Glutamatergic neuron (in vitro differentiated cells): ENCODE measurements at places on chromosomes 7 and 10.

DNA sequence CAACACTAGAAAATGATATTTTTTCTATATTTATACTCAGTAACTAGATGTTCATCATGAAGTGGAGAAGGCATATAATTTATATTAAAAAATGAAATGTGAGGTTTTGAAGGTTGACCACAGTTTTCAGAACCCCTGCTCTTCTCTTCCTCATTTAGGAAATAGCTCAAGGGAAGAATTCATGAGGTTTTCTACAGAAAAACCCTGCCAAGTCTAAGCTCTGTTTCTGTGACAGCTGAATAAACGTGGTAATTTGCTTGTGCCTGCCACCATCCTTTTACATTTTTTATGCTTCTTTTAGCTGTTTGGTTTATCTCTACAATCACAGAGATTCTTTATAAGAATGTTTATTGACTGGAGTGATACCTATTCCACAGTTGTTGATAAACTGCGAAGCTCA lies 630.3 kb upstream of the POT1 start:
- no peak for DNase-seq

DNA sequence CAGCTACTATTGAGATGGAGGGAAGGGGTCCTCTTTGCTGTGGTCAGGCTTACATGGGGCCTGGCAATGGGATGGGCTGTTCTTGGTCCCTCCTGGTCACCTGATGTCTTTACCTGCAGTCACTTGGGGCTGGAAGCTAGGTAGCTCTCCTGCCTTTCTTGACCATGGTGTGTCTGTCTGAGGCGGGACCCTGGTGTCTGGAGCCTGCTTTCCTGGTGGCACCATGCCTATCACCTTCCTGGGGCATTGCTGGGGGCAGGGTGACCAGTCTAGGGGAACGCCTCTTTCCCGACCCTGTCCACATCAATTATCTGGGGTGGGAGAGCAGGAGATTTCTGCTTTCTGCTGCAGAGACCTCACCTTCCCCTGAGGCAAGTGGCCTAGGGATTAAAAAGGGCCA lies 55.6 kb downstream of the ARHGAP22 start:
- no peak for DNase-seq

DNA sequence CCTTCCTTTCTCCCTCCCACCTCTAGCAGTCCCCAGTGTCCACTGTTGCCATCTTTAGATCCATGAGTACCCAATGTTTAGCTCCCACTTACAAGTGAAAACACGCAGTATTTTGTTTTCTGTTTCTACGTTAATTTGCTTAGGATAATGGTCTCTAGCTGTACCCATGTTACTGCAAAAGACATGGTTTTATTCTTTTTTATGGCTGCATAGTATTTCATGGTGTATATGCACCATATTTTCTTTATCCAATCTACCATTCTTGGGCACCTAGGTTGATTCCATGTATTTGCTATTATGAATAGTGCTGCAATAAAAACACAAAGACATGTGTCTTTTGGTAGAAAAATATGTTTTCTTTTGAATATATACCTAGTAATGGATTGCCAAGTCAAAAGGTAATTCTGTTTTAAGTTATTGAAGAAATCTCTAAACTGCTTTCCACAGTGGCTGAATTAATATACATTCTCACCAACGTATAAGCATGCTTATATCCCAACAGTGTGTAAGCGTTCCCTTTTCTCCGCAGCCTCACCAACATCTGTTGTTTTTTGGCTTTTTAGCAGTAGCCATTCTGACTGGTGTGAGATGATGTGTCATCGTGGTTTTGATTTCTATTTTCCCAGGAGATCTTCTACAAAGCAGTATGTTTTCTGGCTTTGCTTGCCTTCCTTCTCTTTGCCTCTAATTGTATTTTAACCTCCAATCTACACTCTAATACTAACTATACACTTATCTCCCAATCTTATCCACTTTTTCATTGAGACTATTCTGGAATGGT lies 179.5 kb upstream of the PHF14 start:
- DNase-seq, result no peak

DNA sequence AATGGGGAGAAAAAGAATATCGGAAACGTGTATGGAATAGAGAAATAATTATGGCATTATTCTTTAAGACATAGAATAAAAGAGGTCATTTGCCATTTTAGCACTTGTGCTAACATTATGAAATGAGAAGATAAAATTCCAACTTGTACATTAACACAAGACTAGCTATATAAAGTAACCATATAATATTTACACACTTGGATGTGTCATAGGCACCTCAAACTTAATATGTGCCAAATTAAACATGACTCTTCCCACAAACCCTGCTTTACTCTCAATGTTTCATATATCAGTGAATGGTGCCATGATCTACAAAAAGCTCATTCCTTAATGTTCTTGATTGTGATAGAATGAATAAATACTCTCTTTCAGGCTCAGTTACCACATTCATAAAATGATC lies 4.1 kb upstream of the MINDY3 start:
- no peak for DNase-seq

- no peak for DNase-seq
Measured at GRCh38 chr10:131775833-131776232, 125.0 kb upstream of the PPP2R2D start.

DNA sequence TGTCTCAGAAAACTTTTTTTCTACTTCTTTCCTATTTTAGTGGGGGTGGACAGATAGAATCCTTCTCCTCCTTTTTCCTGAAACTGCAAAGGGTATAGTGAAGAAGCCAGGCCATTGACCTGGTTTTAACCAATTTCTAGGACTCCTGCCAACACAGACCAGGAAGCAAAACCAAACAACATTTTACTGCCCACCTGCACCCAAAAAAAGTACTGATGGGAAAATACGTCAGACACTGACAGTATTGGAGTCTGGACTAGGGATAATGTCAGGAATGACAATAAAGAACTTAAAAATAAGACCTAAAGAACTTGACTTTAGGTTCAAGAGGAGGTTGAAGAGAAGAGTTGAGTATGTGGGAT lies 5.0 kb upstream of the STEAP4 start:
- DNase-seq, result no peak
